Activated CD8-positive, alpha-beta memory T cell treated with anti-CD3 and anti-CD28 coated beads, Interleukin-2, amount 10 ng/mL, durations not matched to agents 7 days and 5 days (primary cell): ENCODE measurements at places on chromosomes 11 and 22.

DNA sequence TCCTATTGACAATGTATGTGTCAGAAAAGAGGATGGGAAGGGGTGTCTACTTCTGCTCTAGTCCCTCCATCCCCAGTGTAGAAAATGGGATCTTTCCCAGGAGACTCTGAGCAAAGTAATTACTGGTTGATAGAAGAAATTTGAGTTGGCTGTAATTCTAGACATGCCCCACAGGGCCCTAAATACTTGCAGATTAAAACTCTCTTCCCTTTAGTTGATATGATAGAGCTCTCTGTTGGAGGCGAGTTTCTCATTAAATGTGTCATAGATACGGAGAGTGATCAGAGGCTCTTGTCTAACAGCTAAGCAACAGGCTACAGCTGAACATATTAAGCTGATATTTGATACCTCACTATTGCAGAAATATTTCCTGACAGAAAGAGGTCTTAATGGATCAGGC, 32.9 kb downstream of the OR52E1 start:
- DNase-seq, result no peak

DNA sequence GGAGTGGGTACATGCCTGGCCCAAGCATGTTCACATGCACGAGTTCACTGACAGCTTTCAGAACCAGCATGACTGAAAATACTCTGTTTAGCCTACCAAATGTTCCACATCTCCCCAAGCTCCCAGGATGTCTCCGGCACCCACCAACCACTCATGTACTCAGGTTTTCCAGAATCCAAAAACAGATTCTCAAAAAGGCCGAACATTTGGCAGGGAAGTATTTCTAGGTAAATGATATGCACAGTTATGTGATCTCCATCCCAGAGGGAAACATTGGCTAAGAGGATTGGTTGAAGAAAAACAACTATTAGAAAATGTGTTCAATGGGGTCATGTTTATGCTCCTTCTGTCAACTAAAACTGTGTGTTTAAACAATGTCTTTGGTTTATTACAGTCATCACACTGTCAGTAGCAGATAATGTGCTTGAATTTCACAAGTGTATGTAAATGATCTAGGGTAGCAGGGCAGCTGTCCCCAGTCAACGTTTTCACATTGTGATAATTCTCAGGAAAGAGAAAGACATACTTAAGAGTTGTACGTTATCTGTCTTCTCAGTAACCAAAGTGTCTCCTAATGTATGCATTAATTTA, 52.3 kb downstream of the BARX2 start:
- DNase-seq, result no peak

DNA sequence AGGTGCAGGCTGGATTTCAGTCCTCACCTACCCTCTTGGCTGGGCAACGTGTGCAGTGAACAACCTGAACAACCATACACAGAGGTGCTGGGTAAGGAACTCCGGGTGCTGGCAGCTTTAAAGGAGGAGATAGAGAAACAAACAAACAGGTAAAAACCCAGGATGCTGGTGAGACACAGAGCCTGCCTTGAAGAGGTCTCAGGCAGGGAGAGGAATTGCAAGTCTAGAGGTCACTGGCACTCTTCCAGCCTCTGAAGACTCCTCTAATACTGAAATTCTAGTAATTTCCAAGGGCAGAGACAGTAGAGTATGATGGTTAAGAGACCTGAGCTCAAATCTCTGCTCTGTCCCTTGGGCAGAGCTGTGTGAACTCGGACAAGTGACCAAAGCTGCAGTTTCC, 192.5 kb downstream of the CEP164 start:
- no peak for DNase-seq

GRCh38 chr11:116420770-116421528, 351.8 kb downstream of the BUD13 start:
- DNase-seq, result no peak

- DNase-seq, result no peak
These were observed 77.3 kb upstream of the NECTIN1 start for GRCh38 chr11:119806064-119806915.

- DNase-seq, result no peak
These were observed 58.2 kb upstream of the LRRC55 start for GRCh38 chr11:57123590-57123989.

DNA sequence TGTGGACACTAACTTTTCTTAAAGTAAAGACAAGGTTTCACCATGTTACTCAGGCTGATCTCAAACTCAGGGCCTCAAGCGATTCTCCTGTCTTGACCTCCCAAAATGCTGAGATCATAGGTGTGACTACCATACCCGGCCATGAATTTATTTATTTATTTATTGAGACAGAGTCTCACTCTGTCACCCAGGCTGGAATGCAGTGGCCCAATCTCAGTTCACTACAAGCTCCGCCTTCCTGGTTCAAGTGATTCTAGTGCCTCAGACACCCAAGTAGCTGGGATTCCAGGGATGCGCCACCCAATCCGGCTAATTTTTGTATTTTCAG, 29.7 kb upstream of the PCF11 start:
- DNase-seq, result no peak

DNA sequence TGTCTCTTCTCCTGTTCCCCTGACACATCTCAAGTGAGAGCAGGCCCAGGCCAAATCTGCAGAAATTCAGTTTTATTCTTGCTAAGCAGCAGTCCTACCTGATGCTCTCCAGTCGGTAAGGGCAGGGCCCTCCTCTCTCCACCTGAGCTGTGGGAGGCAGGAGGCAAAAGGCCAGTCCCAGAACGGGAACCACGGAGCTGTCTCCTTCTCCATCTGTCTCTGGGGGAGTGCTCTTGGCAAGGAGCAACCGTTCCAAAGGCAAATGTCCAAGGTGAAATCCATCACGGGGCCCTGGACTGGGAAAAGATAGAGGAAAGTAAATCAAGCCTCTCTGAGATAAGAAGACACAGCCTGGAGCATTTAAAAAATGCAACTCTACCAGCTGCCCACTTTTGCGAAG, 65.2 kb upstream of the CDON start:
- no peak for DNase-seq

- DNase-seq, result no peak
These were observed 15.3 kb downstream of the PARVA start for GRCh38 chr11:12392672-12393071.

DNA sequence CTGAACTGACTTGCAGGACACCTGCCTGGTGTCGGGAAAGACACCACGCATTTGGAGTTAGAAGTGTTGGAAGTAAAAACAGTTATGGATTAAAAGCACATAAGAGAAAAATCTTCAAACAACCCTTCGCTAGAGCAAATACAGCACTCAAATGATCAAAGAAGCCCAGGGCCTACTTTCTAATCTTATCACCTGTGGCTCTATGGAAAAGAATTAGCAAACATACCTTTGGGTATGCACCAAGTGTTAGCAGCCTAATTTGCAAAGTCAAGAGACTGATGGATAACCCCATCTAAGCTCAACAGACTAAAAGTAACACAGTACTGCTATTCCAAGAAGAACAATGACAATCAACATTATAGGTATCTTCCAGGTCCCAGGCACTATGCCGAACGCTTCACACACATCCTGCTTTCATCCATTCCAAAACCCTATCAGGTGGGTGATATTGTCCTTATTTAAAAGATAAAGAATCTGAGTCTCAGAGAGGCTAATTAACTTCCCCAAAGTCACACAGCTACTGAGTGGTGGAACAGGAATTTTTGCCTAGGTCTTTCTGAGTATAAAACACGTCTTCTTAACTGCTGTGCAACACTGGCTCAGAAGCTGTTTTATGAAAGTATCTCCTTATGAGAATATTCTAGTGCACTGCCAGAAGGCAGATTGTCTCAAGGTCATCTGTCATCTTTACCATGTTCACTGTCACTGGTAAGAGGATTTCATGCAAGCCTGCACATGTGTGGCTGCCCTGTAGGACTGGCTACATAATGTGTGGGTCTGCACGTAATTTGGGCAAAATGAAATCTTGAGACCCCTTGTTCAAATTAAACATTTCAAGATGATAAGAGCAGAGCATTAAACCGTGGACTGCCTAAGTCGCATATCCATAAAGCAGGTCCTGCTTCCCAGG, 16.4 kb downstream of the SLC1A2 start:
- no peak for DNase-seq

GRCh38 chr11:69603111-69603836, 37.7 kb upstream of the CCND1 start:
- DNase-seq, result no peak

GRCh38 chr11:9820260-9820659, 156.4 kb downstream of the SWAP70 start:
- no peak for DNase-seq

DNA sequence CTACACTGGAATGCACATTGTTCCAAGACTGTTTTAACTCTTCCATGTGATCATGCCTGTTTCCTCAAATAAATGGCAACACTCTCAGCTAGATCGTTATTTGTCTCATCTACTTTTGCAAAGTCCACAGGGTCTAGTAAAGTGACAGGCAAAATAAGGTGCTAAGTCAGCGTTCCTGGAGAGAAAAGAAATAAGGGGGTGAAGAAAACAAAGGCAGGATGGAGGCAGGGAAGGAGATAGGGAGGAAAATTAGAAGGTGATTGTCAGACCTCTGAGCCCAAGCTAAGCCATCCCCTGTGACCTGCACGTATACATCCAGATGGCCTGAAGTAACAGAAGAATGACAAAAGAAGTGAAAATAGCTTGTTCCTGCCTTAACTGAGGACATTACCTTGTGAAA, 132.1 kb downstream of the RAB38 start:
- no peak for DNase-seq

DNA sequence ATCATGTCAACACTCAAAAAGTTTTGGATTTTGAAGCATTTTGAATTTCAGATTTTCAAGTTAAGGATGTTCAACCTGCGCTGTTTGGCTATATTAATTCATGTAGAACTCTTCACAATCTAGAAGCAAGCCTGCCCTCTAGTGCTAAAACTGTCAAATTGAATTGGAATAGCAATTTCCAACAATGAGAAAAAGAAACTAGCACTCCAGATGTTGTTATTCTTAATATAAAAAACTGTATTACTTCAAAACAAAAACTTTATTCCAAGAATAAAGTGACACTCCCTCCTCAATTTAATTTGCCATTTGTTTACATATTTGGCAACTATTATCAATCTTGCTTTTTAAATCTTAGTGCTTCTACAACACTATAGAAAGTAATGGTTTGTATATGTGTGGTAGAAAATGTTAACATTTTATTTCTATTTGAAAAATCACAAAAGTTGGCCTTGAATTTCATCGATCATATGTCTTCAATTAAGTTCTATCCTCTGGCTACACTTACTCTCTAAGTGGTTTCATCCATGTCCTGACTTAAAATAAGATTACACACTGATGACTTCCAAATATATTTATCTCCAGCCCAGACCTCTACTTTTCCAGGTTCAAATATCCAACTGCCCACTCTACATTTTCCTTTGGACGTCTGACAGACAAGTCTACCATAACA, 36.6 kb downstream of the DCUN1D5 start:
- no peak for DNase-seq

DNA sequence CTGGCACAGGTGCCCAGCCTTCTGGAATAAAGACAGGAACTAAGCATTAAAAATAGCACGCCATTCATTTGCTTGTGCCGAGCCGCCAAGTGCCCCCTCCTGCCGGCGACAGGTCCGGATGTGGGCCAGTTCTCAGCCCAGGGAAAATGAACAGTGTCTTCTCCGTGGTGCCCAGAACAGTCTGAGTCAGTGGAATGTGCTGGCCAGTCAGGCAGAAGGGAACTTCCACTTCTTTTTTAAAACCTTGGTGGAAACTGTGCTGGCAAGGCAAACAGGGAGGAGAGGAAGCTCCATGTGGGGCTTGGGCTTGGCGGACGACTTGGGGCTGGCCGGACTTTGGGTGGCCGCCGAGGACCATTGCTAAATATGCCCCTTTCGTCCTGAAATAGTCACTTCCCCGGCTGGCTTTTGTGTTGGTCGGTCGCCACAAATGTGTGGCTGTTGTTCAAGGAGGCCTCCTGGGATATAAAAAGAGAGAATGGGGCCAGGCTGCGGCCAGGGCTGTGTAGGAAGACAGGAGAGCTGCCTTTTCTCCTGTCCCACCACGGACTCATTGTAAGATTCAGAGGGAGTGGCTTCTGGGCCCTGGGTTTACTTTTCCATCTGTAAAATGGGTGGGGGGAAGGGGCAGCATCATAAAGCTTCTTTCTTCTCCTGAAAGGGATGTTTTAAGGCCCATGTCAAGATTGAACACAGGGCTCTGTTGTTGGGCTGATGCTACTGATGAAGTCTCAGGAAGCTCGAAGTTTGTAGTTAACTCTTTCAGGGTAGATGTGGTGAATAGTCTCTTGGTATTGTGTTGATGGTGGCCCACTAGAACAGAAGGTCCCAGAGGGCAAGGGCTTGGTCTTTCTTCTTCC, 101.0 kb downstream of the PTPRJ start:
- no peak for DNase-seq

DNA sequence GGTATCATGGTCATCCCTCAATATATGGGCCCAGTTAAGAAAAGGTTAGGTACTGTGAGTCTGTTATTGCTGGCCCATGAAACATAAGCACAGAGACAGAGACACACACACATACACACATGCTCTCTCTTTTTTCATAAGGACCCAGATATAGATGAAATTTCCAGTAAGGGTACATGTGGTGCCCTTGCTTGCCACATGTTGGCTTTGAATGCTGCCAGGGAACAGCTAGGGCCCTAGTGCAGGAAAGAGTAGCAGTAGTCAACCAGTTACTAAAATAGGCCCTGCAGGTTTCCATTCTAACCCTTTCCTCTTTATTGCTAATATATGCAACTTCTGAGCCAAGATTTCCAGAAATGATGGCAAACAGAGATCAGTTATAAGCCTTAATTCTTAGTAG, 9.1 kb downstream of the SNX19 start:
- no peak for DNase-seq

DNA sequence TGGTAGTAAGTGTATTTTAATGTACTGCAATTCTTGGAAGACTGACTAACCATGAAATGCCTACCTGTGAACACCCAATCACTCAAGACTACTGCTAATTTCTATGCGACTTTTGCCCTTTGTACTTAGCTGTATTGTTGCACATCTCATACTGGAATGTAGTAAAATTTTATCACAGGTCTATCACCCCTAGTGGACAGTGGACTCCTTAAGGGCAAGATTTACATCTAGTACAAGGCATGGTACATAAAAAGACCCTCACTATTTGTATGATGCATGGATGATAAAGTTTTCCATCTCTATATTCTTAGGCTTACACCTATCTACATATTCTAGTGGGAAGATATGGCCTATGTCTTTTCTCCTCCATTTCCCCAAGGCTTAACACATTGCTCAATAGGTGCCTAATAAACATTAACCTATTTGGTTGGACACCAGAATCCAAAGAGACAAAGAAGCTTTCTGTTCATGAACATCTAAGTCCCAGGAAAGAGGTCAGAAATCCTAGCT, 26.1 kb downstream of the SERGEF start:
- no peak for DNase-seq

DNA sequence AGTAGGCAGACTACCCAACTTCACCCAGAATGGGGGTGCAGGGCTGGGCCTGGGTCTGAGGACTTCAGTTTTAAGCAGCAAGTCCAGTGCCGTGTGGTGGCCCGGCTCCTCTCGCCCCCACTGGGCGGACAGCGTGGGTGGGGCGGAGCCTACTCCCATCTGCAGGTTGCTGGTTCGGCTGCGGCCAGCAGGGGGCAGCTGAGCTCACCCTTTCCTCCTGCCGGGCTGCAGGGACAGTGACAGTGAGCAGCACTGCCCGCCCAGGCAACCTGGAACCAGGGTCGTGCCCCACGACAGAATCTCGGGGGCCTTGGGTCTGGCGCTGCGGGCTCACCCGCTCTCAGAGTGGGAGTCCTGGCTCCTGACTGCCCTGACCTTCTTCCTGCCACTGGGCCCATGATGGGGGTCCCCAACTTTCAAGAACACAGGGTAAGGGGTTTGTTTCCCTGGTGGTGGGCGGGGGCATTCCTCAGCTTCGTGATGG, 6.2 kb upstream of the NEAT1 start:
- DNase-seq, result peak; percentile 95

- peak; percentile 85 for DNase-seq
These were observed 26.5 kb upstream of the SCARF2 start for GRCh38 chr22:20464096-20464614.
